ENCODE measurements at places on chromosomes 4 and X.

GRCh38 chr4:177860171-177860570 is 417.9 kb upstream of the AGA start:
- H3K4me1 ChIP-seq, result no peaks in the 10 kb centered on the region
- H3K27me3 ChIP-seq, result no peaks in the 10 kb centered on the region
- H3K27ac ChIP-seq, result no peak overlapping the region
- no peaks in the 10 kb centered on the region for H3K36me3 ChIP-seq
- no peak for DNase-seq

GRCh38 chr4:90641861-90642599 is 514.8 kb downstream of the CCSER1 start:
- H3K36me3 ChIP-seq, result no peaks in the 10 kb centered on the region
- H3K27me3 ChIP-seq, result no peaks in the 10 kb centered on the region
- H3K4me1 ChIP-seq, result no peaks in the 10 kb centered on the region
- no peak overlapping the region for H3K4me3 ChIP-seq
- DNase-seq, result no peak

- H3K4me3 ChIP-seq, result no peak overlapping the region
- no peaks in the 10 kb centered on the region for H3K36me3 ChIP-seq
- no peak overlapping the region for H3K27ac ChIP-seq
- DNase-seq, result no peak
- H3K4me1 ChIP-seq, result no peaks in the 10 kb centered on the region
Observed at GRCh38 chr4:182560358-182560757, 317.2 kb downstream of the TENM3 start.

DNA sequence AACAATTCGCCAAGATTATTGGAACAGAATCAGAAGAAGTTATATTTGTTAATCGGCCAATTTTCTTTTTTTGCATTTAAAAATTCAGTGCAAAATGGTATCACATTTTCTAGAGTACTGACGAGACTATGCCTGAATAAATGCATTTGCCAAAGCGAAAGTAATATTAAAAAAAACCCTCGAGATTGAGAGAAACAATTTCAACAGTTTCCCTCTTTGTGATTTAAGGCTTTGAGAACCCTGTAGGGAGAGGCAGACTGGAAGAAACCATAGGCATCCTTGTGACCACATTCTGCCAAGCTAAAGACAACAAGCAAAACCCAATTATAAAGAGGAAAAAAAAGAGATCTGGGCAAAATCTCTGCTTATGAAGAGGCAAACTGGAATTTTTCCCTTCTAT is 218.1 kb upstream of the GK2 start:
- no peaks in the 10 kb centered on the region for H3K4me1 ChIP-seq
- DNase-seq, result no peak
- H3K27ac ChIP-seq, result no peak overlapping the region

DNA sequence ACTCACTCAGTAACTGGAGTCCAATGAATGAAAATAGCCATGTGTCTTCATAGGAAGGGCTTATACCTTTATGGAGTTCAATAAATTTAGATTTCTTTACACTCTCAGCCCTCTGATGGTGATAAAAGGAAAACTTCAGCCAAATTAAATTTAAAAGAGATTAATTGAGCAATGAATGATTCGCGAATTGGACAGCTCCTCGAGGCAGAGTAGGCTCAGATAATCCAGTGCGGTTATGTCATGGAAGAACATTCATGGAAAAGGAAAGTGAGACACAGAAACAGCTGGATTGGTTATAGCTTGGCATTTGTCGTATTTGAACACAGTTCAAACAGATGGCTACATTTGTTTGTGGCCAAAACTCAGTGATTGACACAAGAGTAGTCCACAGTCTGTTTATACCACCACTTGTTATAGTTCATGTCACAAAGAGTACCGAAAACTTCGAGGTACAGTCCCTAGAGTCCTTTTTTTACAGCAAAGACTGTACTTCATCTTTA is 54.6 kb upstream of the TACR3 start:
- no peak overlapping the region for H3K4me3 ChIP-seq
- no peaks in the 10 kb centered on the region for H3K36me3 ChIP-seq
- no peaks in the 10 kb centered on the region for H3K27me3 ChIP-seq
- no peak for DNase-seq
- H3K27ac ChIP-seq, result no peak overlapping the region
- H3K4me1 ChIP-seq, result no peaks in the 10 kb centered on the region

DNA sequence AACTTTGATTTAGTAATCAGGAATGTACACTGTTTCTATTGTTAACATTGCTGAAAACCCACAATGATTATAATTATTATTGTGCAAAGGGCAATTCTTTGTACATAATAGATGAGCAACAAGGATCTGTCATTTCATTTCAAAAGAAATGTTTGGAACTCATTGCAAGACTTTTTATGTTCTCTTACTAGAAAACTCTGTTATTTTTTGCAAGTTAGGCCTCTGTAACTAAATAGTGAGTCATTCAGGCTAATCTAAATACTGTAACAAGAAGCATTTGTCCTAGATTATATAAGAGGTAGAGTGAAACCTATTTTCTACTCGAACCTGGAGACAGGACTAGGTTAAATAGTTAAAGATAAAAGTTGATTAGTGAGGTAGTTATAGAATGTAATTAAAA is 93.2 kb upstream of the FAM47B start:
- no peaks in the 10 kb centered on the region for H3K4me1 ChIP-seq
- H3K27me3 ChIP-seq, result no peaks in the 10 kb centered on the region
- H3K4me3 ChIP-seq, result no peak overlapping the region
- H3K27ac ChIP-seq, result no peak overlapping the region

DNA sequence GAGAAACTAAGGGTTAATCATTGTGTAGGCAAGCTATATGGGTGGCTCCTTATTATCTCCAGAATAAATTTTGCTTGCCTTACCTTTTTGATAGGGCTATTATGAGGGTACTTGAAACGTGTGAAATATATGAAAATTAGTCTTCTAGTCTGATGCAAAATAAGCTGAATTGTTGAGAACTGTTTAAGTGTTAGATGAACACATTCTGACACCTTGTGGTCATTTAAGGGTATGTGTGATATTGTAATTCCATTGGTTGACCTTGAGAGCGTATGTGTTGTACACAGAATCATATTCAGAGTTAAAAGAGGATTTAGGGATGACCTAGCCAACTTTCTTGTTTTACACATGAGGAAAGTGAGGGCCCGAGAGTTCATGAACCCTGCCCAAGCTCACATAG is 44.6 kb upstream of the LINC00632 start:
- H3K4me1 ChIP-seq, result no peaks in the 10 kb centered on the region
- no peak for DNase-seq
- no peak overlapping the region for H3K4me3 ChIP-seq

GRCh38 chrX:861340-861890 is 230.8 kb downstream of the SHOX start:
- no peak for DNase-seq
- H3K4me1 ChIP-seq, result no peaks in the 10 kb centered on the region
- no peaks in the 10 kb centered on the region for H3K27me3 ChIP-seq
- H3K27ac ChIP-seq, result no peak overlapping the region
- H3K4me3 ChIP-seq, result no peak overlapping the region
- H3K36me3 ChIP-seq, result no peaks in the 10 kb centered on the region

DNA sequence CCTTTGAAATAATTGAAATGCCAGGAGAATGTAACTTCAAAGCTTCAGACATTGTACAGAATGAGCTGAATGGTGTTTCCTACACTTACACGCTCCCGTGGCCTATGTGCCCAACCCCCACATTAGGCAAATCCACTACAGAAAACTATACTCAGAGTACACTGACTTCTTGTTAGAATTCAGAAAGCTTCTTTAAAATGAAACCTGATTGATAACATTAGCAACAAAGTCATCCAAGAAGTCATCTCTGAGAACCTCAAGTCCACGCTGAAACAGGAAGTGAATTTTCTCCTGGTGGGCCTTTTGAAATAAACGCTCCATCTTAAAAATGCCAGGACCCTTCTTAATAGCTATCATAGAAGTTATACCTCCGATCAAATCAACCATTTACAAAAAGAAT is 136.3 kb downstream of the TSPAN5 start:
- DNase-seq, result no peak
- no peaks in the 10 kb centered on the region for H3K27me3 ChIP-seq
- H3K27ac ChIP-seq, result no peak overlapping the region
- no peak overlapping the region for H3K4me3 ChIP-seq
- peaks cover 5% of the 10 kb centered on the region for H3K4me1 ChIP-seq
- H3K36me3 ChIP-seq, result no peaks in the 10 kb centered on the region

DNA sequence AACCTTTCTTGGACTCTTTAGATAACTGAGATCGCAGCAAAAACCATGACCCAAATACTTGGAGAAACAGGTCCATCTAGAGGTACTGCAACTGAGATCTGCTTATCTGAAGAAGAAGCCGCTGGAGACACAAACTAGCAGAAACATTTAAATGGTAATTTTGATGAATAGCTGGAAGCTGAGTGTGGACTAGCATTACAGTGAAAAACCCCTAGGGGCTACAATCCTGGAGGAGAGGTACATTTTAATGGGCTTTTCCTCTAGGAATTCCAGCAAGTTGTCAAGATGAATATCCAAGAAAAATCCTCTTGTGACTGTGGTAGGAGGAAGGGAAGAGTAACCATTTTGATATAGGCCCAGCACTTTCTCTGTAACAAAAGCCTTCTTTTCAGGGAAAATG is 592.5 kb upstream of the GRIA3 start:
- no peak overlapping the region for H3K4me3 ChIP-seq
- DNase-seq, result no peak
- no peaks in the 10 kb centered on the region for H3K27me3 ChIP-seq
- no peaks in the 10 kb centered on the region for H3K4me1 ChIP-seq
- H3K36me3 ChIP-seq, result no peaks in the 10 kb centered on the region

GRCh38 chr4:101993842-101994775 is 203.6 kb downstream of the BANK1 start:
- DNase-seq, result no peak
- no peaks in the 10 kb centered on the region for H3K4me1 ChIP-seq
- H3K27ac ChIP-seq, result no peak overlapping the region
- H3K36me3 ChIP-seq, result no peaks in the 10 kb centered on the region

- DNase-seq, result no peak
- no peaks in the 10 kb centered on the region for H3K4me1 ChIP-seq
- H3K4me3 ChIP-seq, result no peak overlapping the region
- H3K27ac ChIP-seq, result no peak overlapping the region
- H3K27me3 ChIP-seq, result no peaks in the 10 kb centered on the region
Observed at GRCh38 chr4:87356832-87357526, 34.0 kb downstream of the HSD17B11 start.

- H3K4me1 ChIP-seq, result no peaks in the 10 kb centered on the region
- H3K4me3 ChIP-seq, result no peak overlapping the region
- DNase-seq, result no peak
- no peaks in the 10 kb centered on the region for H3K27me3 ChIP-seq
- H3K36me3 ChIP-seq, result no peaks in the 10 kb centered on the region
Observed at GRCh38 chr4:112898357-112899141, 150.9 kb upstream of the ANK2 start.

GRCh38 chr4:54783402-54784110 is 125.8 kb downstream of the KIT start:
- no peaks in the 10 kb centered on the region for H3K4me1 ChIP-seq
- no peak overlapping the region for H3K4me3 ChIP-seq
- no peaks in the 10 kb centered on the region for H3K27me3 ChIP-seq
- H3K36me3 ChIP-seq, result no peaks in the 10 kb centered on the region

DNA sequence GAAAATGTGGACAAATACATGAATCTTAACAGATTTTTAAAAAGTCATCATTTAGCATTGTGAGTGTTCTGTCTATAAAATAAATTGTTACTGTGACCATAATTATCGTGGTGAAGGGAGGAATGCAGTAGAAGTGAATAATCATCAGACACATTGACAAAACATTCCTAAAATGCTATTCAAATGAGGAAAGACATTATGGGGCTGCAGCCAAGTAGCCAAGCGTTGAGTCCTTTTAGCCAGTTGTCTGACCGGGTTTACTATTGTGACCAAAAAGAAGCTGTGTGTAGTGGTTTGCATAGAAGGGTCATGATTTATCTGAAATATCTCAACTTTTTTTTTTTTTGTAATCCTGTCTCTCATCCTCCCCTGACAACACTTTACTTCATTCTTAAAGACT is 19.5 kb downstream of the WWC2 start:
- H3K27me3 ChIP-seq, result no peaks in the 10 kb centered on the region
- no peaks in the 10 kb centered on the region for H3K4me1 ChIP-seq
- no peak overlapping the region for H3K4me3 ChIP-seq
- DNase-seq, result no peak
- H3K36me3 ChIP-seq, result no peaks in the 10 kb centered on the region
- no peak overlapping the region for H3K27ac ChIP-seq

- H3K36me3 ChIP-seq, result no peaks in the 10 kb centered on the region
- no peaks in the 10 kb centered on the region for H3K4me1 ChIP-seq
- DNase-seq, result no peak
- no peak overlapping the region for H3K27ac ChIP-seq
- H3K4me3 ChIP-seq, result no peak overlapping the region
Observed at GRCh38 chrX:47093248-47093647, 15.0 kb downstream of the RGN start.

DNA sequence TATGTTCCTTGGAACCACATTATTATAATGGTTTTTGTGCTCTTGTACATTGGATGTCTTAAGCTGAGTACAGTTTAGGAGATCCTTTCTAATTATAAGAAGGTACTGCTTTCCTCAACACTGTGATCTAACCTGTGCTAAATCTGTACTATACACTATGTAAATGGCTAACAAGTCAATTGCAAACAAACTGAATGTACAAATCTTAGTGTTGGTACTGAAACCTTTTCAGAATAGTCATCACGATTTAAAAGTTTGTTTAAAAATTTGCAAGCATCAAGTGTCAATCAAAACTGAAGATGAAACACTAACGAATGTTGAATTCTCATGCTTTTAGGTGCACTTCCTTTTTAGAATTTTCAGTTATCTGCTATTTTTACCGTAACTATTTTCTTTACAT is 2090.4 kb upstream of the TENM3 start:
- H3K36me3 ChIP-seq, result no peaks in the 10 kb centered on the region
- H3K27ac ChIP-seq, result no peak overlapping the region
- no peak for DNase-seq
- no peak overlapping the region for H3K4me3 ChIP-seq
- H3K4me1 ChIP-seq, result no peaks in the 10 kb centered on the region

DNA sequence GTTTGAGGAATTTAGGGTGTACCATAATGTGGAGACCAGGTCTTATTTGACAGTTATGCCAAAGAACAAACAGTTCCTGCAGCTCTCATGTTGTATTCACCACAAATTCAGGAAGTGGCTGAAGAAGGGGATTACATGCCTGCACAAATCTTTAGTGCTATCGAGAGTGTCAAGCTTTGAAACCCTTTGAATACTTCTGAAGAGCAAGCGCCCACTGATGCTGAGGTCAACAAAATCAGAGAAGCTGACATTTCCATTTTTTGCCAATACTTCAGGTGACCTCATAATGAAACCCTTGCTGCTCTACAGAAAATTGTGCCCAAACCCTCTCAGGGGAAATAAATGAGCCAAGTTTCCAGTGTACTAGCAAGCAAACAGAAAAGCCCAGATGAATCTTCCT is 28.4 kb downstream of the PAK3 start:
- no peak overlapping the region for H3K4me3 ChIP-seq
- no peaks in the 10 kb centered on the region for H3K36me3 ChIP-seq
- H3K27ac ChIP-seq, result no peak overlapping the region
- H3K4me1 ChIP-seq, result no peaks in the 10 kb centered on the region

DNA sequence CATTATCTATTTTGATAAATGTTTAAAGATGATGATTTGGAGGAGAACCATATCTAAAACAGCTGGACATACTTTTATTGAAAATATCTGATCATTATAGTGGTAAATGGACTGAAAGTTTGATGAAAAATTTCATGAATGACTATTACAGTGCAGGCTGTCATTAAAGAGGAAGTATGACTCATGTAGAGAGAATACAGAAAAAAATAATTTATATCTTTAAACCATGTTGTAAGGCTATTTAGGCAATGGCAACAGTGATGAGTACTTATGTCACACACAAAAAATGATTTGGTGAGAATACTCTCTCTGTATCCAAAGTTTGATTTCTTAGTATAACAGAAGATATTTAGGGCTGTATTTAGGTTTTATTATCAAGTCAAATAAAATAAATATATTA is 3.9 kb upstream of the GLRB start:
- H3K36me3 ChIP-seq, result no peaks in the 10 kb centered on the region
- H3K4me3 ChIP-seq, result no peak overlapping the region
- no peak overlapping the region for H3K27ac ChIP-seq
- no peaks in the 10 kb centered on the region for H3K4me1 ChIP-seq
- no peaks in the 10 kb centered on the region for H3K27me3 ChIP-seq

Measured in CD8-positive, alpha-beta memory T cell (primary cell).